ENCODE measurements at places on chromosomes 1 and 21.

DNA sequence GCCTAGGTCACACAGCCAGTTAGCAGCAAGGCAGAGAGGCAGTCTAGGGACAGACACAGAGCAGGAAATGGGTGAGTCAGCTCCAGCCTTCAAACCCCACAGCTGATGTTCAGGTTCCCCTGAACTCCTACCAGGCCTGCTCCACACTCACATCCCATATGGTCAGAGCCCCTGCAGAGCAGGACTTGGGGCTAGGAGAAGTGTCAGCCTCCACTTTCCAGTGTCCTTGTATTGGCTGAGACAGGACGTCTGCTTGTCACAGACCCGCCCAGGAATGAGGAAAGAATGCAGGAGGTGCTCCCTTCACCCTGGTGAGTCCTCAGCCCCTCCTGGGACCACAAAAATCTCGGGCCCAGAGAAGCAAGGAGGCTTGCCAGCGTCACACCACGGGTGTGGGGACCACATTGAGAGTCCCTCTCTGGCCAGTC, 92.5 kb downstream of the LACTBL1 start:
- DNase-seq = no peak

DNA sequence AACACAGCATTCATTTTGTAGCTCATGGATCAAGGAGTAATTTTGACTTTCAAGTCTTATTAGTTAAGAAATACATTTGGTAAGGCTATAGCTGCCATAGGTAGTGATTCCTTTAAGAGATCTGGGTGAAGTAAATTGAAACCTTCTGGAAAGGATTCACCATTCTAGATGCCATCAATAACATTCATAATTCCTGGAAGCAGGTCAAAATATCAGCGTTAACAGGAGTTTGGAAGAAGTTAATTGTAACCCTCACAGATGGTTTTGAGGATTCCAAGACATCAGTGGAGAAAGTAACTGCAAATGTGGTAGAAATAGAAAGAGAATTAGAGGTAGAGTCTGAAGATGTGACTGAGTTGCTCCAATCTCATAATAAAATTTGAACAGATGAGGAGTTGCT, 216.6 kb downstream of the GREM2 start:
- no peak for DNase-seq

GRCh38 chr1:224784265-224785039, 145.0 kb upstream of the DNAH14 start:
- no peak for DNase-seq

- DNase-seq = no peak
Measured at GRCh38 chr1:206863266-206863665, 2.2 kb upstream of the IL20 start.

DNA sequence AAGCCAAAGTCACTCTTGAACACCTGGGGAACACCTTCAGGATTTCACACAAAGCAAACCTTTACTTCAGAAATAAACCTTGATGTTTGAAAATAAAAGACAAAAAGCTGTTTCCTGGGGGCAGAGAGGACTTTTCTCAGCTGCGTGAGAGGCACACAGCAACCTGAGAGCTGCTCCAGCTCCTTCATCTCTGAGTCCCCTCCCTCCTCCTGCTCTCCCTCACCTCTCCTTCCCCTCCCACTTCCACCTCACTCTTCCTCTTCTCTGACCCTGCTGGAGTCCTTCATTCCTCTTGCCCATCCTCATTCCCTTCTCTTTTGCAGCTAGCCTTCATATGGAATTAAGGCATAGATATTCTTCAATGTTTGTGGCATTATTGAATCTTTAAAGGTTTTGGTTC, 208.4 kb downstream of the OMA1 start:
- no peak for DNase-seq

- no peak for DNase-seq
Measured at GRCh38 chr1:191290441-191290840, 812.8 kb upstream of the BRINP3 start.

GRCh38 chr1:119026956-119027355, 38.8 kb upstream of the TBX15 start:
- no peak for DNase-seq

DNA sequence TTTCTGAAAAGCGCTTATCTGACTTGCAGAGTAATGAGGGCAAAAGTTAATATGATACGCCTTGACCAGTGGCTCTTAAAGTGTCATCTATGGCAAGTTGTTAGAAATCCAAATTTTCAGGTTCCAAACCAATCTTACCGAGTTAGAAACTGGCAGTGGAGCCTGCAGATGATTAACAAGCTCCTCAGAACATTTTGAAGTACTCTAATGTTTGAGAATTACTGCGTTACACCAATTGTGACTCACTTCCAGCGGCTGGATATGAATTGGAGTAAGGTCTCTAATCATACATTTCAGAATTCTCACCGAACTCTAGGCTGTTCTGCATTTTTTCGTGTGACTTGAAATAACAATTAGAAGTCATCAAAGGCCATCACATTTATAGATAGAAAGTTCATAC, 73.5 kb upstream of the TMPRSS15 start:
- no peak for DNase-seq

- peak; percentile 77 for DNase-seq
Measured at GRCh38 chr1:21289700-21290545, at the start of gene ECE1. Gene ECE1 (minus strand): TSS chr1:21290463. CDS start chr1:21290414, 49 bp downstream.

DNA sequence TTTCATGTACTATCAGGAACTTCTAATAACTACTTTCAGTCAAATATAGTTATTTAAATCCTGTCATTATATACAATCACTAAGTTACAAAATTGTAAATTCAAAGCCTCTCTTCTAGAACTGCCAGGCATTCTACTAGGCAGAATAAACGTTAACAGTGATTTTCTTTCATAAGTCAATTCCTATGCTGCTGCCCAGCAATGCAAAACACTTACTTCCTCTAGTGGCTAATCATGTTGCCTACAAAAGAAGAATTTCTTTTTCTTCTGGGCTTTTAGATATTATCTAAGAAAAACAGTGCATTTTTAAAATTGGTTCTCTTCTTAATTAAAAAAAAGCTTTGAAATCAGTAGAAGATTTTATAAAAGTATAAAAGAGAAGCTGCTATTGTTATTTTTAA, 509.8 kb upstream of the ADAMTS5 start:
- DNase-seq = no peak

GRCh38 chr1:233034836-233035235, 84.4 kb downstream of the NTPCR start:
- DNase-seq = no peak

- DNase-seq = no peak
Measured at GRCh38 chr1:204600968-204601367, 84.6 kb downstream of the LRRN2 start.

GRCh38 chr1:153324912-153325311, 12.2 kb upstream of the PGLYRP3 start:
- DNase-seq = no peak
